ENCODE measurements at places on chromosomes 16 and 17.

DNA sequence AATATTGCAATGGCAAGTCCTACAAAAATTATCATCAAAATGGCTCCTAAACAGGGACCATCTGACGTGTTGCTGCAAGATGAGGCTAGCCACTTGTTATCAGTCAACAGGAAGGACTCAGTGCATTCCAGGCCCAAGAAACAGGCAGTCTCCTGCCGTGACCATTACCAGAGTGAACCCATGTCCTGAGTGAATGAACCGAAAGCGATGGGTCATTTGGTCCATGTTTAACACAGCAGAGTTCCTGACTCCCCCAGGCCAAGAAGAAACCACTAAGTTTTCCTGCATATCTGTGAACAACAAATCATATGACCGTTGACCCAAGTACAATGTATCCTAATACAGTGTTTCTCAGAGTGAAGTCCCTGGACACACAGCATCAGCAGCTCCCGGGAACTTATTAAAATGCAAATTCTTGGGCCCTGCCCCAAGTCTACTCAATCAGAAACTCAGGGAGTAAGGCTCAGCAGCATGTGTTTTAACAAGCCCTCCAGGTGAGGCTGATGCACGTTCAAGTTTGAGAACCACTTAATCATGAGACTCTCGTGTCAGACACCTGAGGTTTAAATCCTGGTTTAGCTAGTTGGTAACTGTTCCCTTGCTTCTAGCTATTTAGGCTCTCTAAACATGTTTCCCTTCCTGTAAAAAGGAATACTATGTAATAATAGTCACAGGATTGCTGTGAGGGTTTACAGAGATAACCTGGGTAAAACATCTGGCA is 429.4 kb upstream of the MAF start:
- no peak for DNase-seq

DNA sequence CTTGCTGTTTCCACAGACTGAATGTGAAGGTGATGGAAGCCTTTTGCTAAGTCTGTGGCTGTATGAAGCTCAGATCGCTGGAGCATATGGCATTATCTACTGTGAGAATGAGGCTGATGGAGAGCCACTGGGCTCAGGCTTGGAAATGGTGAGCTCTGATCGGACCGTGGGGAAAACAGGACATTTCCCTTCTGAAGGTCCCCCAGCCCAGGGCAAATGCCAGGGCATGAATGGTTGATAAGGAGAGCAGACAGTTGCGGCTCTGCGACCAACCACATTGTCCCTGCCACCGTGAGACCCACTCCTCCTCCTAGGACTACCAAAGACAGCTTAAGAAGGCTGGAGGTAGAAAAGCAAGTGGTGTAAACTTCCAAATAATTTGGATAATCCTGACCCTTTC is 4.7 kb upstream of the CUEDC1 start:
- no peak for DNase-seq

DNA sequence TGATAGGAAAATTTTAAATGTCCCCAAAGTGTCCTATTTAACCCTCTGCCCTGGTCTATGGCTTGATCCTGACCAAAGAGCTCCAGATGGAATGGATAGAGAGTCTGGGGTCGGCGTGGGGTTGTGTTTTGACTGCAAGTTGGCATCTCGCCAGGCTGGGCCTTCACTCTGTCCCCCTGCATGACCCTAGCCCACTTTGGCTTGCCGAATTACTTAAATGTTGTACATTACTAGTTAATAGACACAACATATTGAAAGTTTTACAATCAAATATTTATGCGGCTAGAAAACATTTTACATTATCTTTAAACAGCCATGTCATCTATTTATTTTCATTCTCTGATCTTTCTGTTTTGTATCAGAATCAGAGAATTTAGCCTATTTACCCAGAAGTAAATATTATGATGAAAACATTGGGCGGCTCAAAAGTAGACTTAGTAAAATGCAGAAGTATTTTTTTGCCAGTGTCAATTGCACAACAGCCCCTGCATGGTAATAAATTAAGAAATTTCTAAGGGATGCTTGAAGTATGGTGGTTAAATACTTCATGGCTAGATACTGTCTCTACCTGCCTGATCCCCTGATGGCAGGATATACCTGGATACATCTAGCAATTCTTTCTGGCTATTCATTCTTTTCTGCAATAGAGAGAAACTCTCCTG is 18.8 kb upstream of the MYOCD start:
- no peak for DNase-seq

DNA sequence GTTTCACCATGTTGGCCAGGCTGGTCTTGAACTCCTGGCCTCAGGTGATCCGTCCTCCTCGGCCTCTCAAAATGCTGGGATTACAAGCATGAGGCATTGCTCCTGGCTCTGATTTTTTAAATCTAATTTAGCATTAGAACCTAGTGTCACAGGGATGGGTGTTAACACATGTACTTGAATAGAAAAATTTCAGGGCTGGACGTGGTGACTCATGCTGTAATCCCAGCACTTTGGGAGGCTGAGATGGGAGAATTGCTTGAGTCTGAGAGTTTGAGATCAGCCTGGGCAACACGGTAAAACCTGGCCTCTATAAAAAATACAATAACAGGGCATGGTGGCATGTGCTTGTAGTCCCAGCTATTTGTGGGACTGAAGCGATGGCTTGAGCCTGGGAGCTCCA is 6.0 kb upstream of the RNF135 start:
- DNase-seq = no peak

- DNase-seq = no peak
Observed at GRCh38 chr17:75265614-75266315, 4.1 kb downstream of the MRPS7 start.

- no peak for DNase-seq
Observed at GRCh38 chr17:80827646-80828643, 163.7 kb upstream of the CHMP6 start.

- no peak for DNase-seq
Observed at GRCh38 chr17:2377659-2378058, 23.2 kb downstream of the MNT start.

GRCh38 chr16:12690024-12690423 is 113.7 kb downstream of the CPPED1 start:
- no peak for DNase-seq

- DNase-seq = no peak
Observed at GRCh38 chr17:35377068-35377467, 3.6 kb upstream of the SLFN11 start.

GRCh38 chr17:50818921-50819657 is 16.3 kb upstream of the WFIKKN2 start:
- no peak for DNase-seq

DNA sequence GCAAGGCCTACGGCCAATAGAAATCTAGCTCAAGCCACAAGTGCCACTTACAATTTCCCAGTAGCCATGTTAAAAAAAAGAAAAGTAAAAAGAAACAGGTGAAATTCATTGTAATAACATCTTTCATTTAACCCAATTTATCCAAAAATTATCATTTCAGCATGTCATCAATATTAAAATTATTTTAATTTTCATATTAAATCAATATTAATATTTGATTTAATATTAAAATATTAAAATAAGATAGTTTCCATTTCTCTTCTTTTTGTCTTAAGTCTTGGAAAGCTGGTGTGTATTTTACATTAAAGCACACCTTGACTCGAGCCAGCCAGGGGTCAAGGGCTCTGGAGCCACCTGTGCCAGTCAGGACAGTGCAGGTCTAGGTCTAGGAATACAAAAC is 12.7 kb upstream of the C16orf74 start:
- DNase-seq = no peak

- DNase-seq = no peak
Observed at GRCh38 chr16:56938664-56939513, 6.9 kb downstream of the HERPUD1 start.

- no peak for DNase-seq
Observed at GRCh38 chr16:77918809-77919707, 103.3 kb upstream of the CLEC3A start.

- no peak for DNase-seq
Observed at GRCh38 chr16:72639494-72639893, 408.4 kb downstream of the ZFHX3 start.

DNA sequence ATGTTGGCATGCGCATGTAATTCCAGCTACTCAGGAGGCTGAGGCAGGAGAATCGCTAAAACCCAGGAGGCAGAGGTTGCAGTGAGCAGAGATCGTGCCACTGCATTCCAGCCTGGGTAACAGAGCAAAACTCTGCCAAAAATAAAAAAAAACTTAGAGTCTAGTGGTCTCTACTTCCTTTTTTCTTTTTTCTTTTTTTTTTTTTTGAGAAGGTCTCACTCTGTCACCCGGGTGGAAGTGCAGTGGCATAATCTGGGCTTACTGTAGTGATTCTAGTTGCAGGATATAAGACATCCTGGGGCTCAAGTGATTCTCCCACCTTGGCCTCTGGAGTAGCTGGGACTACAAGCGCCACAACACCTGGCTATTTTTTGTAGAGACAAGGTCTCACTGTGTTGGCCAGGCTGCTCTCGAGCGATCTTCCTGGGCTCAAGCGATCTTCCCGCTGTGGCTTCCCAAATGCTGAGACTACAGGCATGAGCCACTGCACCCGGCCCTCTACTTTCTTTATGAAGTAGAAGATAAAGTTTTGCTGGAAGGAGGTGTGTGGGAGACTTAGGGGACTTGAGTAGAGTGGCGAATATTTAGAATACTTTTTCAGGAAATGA is 47.9 kb upstream of the TAOK1 start:
- DNase-seq = no peak

GRCh38 chr16:11034481-11034931 is 90.1 kb downstream of the CLEC16A start:
- DNase-seq = no peak

- DNase-seq = peak; percentile 25
Observed at GRCh38 chr17:73719588-73720071, 75.4 kb upstream of the SDK2 start.

DNA sequence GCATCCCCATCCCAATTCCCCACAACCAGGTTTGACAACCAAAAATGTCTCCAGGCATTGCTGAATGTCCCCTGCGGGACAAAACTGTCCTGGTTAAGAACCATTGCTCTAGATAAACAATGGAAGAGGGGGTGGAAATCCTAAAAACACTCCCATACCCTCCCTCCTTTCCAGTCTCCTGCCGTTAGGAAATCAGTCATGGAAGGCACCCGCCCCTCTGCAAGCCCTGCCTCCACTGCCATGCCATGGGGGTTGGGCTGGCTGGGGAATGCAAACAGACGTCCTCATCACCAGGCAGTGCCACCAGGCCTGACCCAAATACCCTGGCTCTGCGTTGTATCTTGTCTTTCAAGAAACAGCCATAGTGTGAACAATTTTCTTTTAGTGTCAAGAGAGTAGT is 57.5 kb downstream of the CYTH1 start:
- no peak for DNase-seq

GRCh38 chr17:56451629-56452028 is 141.9 kb upstream of the NOG start:
- DNase-seq = no peak

DNA sequence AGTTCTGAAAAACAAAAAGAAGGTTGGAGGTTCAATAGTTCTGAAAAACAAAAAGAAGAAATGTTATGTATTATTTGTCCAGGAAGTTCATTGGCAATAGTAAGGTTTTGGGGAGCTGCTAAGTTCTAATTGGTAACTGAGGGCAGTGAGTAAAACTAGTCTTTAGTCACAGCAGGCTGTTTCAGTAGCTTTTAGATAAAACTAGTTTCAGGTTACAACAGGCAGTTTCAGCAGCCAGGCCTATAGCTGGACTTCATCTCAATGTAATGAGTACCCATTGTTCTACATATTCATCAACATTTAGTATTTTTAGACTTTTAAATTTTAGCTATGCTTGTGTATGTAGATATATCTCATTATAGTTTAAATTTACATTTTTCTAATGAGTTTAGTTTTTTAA is 639.3 kb downstream of the TOX3 start:
- no peak for DNase-seq

- peak; percentile 70 for DNase-seq
Observed at GRCh38 chr17:46851029-46851741, at the start of gene WNT9B. WNT9B (plus strand) TSS chr17:46851583; CDS start chr17:46851639, 56 bp downstream.

- DNase-seq = no peak
Observed at GRCh38 chr16:50932348-50932935, 190.6 kb downstream of the CYLD start.

DNA sequence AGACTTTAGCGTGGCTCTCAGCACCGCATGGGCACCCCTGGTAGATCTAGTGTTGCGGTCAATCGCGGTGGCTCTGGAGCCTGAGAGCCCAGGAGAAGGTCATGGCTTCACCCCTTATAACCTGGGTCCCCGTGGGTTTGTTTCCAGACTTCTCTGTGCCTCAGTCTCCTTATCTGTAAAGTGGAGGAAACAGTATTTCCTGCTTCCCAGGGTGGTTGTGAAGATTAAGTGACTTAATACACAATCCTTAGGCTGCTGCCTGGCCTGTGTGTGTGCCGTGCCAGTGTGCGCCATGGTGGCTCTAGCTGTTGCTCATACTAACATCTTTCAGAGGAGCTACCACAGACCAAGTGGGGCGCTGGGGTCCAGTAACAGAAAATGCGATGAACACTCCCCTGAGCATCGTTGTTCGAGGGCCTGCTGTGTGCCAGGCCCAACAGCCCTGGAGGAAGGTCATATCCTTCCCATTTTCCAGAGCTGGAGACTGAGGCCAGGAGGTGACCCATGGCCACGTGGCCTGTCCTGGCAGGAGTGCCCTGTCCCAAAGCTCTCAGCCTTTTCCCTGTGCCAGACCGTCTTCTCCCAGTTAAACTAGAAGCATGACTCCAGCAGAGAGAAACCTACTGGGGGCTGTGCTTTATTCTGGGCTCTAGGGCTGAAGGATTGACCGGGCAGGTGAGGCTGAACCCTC is 70.1 kb downstream of the CMIP start:
- DNase-seq = no peak

DNA sequence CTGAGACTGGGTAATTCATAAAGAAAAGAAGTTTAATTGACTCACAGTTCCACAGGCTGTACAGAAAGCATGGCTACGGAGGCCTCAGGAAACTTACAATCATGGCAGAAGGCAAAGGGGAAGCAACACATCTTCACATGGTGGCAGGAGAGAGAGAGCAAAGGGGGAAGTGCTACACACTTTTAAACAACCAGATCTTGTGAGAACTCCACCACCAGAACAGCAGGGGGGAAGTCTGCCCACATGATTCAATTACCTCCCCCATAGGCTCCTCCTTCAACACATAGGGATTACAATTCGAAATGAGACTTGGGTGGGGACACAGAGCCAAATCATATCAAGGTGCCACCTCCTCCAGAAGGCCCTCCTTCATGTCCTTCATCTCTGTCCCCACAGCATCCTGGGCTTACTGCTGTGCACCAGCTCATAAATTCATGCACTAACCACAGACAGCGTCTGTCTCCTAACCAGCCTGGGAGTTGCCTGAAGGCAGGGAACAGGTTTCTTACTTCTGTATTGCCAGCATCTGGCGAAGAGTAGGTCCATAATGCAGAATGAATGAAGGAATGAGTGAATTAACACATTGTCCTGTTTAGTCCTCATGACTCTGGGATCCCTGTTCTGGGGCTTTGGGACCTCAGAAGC is 74.4 kb downstream of the WSB1 start:
- no peak for DNase-seq

- DNase-seq = no peak
Observed at GRCh38 chr16:1488054-1488601, 616 bp downstream of the PTX4 start.

- no peak for DNase-seq
Observed at GRCh38 chr17:59754552-59754951, 47.1 kb downstream of the VMP1 start.

- DNase-seq = peak; percentile 79
Observed at GRCh38 chr16:89431158-89431584, 59.2 kb downstream of the ANKRD11 start.

DNA sequence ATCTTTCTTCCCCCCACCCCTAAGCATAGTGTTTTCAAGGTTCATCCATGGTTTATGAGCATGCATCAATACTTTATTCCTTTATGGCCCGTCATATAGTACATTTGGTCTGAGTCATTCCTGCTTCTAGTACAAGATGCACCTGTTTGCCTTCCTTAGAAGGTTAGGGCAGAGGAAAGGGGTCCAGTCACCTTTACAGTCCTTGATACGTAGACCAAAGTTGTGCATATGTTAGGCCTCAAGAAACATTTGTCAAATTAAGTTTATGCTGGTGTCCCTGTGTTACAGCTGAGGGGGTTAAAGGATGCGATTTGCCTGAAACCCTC is 1.4 kb downstream of the CYB5D2 start:
- no peak for DNase-seq
